Fibroblast of skin of back (primary cell): ENCODE measurements at places on chromosomes 7 and 10.

DNA sequence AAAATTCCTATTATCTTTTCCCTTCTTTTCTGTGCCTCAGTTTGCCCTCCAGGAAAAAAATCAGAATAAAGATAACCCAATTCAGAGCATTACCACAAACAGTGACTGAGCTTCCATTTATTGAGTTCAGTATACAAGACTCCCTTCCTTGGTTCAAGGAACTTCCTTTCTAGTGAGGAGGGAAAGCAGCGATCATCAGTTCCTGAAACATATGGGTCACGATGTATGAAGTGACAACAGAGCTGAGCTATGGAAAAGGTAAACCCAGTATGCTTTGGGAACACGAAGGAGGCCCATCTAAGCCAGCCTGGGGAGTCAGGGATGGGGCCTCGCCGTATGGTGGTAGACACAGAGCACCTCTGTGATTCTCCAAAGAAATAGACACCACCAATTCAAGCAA, 15.8 kb downstream of the C10orf71 start:
- DNase-seq, result no peak

DNA sequence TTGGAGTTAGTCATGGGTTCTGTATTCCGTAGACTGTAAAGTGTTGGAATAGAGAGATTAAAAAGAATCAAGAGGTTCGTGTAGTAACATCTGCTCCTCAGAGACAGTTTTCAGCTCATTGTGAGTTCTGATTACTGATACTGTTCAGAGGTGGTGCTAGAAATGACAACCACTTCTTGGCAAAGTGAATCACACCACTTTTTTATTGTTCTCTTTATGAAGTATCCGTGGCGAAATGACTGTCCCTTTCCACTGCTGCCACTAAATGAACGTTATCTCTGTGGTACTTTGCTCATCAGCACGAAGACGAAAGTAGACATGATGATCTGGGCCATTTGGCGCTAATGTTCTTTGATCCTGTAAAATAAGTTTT, 860 bp downstream of the RPP30 start:
- no peak for DNase-seq

- DNase-seq, result no peak
Measured at GRCh38 chr7:152180587-152180986, 155.1 kb downstream of the GALNT11 start.

- DNase-seq, result no peak
Measured at GRCh38 chr10:110174201-110174600, 33.2 kb upstream of the MXI1 start.

DNA sequence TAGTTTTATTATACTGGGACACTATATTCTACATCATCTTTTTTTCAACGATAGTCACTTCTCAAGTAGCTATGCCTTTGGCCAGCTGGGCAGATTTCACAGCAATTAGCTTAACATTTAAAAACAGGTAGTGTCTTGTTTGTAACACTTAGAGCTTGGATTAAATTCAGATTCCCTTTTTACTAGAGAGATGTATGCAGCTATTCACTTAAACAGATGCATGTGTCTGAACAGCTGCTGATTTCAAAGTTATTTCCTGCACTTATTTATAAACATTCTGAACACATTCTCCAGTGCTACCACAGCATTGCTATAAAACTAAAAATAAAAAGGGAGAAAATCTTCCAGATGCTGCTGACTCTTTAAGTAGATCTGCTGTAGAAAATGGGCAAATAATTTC, 637.2 kb downstream of the POM121L12 start:
- no peak for DNase-seq

GRCh38 chr10:6843481-6843881, 263.4 kb upstream of the PRKCQ start:
- no peak for DNase-seq

DNA sequence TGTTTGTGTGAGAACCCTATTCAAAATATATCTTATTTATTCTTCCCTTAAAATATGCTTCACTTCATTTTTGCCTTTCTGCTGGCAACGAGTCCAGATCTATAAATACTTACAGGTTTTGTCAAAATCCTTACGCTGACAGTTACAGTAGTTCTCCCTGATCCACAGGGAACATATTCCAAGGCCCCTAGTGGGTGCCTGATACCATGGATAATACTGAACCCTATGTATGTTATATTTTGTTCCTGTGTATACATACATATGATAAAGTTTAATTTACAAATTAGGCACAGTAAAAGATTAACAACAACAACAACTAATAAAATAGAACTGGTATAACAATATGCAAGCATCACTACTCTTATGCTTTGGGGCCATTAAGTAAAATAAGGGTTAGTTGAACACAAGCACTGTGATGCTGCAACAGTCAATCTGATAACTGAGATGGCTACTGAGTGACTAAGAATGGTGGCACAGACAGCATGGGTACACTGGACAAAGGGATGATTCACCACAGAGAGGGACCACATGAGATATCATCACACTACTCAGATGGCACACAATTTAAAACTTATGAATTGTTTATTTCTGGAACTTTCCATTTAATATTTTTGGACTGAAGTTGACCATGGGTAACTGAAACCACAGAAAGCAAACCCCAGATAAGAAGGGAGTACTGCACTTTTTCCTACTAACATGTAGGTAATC, 29.4 kb upstream of the PCGF5 start:
- DNase-seq, result peak; percentile 77

- DNase-seq, result peak; percentile 45
Measured at GRCh38 chr7:144027070-144027469, 21.7 kb upstream of the OR2A5 start.

DNA sequence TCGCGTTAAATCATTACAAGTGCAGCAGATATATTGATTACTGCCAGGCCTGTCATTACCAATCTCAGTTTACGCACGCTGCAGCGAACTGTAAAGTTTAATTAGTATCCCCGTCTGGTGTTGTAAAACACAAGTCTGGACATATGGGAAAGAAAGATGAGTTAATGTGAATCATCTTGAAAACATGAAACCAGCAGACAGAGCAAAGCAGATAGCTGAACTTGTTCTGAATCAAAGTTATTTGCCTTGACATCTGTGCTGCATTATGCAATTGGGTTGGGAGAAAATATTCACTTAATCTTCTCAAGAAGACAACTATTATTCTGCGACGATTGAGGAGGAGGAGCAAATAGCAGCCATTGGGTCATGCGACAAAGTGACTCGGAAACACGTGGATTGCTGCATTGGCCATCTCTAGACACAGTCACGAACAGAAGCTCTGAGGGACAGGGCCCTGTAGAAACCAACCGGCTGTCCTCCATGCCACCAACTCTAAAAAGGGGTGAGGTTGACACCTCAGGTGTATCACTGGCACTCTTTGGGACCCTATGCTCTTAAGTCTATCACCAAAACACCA, 156.3 kb upstream of the C7orf33 start:
- DNase-seq, result peak; percentile 23

DNA sequence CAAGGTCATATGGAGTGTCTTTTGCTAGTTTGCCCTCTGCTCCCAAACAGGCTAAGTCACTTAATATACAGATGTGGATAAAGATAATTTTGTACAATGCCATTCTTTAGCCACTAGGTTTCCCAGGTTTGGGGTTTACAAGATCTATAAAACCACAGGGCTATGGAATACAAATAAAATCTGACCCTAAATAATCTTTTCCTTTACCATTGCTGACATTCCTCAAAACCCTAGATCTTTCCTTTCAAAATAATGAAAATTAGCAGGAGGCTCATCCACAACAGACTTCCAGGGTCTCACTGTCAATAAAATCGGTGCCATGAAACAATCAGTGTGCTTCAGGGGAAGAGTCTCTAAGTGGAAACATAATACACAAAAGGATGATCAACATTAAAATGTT, 148.4 kb downstream of the CPEB3 start:
- no peak for DNase-seq

GRCh38 chr10:63344269-63344668, 121.5 kb downstream of the JMJD1C start:
- DNase-seq, result no peak

DNA sequence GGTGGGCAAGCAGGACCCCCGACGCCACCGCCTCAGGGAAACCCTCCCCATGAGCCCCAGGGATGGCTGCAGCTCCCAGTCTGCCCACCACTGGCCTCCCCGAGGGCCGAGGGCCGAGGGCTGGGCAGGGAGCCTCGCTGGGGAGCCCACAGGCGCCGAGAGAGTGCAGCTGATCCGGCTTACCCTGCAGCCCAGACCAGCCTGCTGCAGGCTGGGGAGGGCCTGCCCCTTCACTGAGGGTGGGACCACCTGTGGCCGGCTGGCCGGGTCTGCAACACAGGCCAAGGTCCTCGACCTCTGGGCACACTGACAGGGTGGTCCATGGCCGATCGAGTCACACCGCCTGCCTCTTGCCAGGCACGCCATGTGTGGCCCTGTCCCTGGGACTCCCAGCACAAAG, 27.3 kb upstream of the ADGRA1 start:
- no peak for DNase-seq

GRCh38 chr10:19815731-19816410, 361 bp upstream of the PLXDC2 start:
- DNase-seq, result peak; percentile 50

DNA sequence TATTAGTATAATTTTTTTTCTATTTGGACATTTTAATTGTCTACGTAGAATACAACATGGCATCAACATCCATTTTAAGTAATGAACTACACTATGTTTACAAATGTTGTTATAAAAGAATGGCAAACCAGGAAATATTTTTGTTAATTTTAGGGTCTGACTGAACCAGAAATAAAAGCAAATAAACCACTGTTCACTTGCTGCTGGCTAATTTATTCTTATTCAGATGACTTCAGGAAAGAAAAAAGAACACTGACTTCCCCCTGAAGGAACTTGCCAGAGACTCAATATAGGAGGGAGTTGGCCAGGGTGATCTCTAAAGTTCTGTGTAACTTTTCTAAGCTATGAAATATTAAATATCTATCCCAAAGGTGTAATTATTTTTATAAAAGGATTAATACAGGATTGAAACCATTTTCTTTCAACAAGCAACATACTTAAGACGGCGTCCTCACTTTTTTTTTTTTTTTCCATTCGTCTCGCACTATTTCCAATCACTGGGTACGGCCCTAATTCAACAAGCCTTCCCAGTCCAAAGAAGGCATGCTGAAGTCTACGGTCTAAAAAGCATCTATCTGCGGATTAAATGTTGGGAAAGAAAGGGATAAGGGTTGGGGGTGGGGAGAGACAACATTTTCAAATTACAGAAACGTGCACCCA, 1.2 kb downstream of the USP6NL start:
- DNase-seq, result peak; percentile 6

DNA sequence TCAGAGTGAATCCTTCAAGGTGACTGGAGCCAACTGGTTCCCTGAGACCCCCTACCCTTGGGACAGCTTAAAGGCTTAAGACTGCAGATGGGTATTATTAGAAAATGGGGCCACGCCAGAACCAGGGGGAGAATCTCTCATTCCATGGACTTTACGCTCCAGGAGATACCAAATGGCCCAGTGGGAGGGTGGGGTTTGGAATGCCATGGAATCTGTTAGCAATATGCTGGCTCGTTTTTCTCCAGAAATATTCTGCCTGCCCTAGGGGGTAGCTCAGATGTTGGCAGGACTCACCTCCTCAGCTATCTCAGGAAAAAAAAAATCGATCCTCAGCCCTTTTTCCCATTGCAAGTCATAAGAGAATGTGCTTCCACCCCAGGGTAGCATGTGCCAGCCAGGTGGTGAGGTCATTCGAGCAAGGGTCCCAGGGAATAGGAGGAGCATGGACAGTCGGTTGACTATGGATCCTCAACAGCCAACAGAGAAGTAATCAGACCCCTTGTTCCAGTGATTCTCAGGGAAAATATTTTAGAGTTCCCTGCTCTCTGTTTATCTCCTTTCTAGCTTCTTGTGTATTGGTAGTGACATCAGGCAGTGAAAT, 22.9 kb downstream of the SVIL start:
- DNase-seq, result peak; percentile 46

DNA sequence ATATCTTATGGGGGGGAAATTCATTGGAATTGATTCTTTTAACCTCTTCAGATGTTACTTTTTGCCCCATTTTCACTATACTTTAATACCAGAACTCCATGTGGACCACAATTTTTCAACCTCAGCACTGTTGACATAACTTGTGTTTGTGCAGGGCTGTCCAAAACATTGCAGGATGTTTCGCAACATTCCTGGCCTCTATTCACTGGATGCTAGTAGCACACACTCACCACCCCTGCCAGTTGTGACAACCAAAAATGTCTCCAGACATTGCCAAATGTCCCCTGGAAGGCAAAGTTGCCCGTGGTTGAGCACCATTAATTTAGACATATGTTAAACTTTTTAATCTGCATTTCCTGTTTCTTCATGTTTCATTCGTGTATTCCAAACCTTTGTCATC, 234.7 kb downstream of the GFRA1 start:
- DNase-seq, result peak; percentile 42

GRCh38 chr10:102781090-102781920, 37.6 kb downstream of the WBP1L start:
- DNase-seq, result no peak

DNA sequence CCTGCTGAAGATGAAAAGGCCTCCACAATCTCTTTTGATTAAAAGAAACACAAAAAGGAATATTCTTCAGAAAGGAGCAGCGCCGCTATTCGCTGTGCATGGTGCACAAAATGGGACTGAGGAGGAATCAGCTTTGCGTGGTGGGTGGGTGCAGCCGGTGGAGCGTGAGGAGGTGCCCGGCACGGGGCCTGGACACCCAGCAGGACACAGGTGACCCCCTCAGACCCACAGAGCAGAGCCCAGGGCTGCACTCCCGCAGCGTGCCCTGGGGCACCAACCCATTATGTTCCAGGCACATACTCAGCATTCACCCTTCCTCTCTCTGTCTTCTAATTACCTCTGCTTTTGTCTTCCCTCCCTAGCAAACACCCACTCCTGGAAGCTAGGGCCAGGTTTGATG, 238.0 kb upstream of the PPP2R2D start:
- no peak for DNase-seq

DNA sequence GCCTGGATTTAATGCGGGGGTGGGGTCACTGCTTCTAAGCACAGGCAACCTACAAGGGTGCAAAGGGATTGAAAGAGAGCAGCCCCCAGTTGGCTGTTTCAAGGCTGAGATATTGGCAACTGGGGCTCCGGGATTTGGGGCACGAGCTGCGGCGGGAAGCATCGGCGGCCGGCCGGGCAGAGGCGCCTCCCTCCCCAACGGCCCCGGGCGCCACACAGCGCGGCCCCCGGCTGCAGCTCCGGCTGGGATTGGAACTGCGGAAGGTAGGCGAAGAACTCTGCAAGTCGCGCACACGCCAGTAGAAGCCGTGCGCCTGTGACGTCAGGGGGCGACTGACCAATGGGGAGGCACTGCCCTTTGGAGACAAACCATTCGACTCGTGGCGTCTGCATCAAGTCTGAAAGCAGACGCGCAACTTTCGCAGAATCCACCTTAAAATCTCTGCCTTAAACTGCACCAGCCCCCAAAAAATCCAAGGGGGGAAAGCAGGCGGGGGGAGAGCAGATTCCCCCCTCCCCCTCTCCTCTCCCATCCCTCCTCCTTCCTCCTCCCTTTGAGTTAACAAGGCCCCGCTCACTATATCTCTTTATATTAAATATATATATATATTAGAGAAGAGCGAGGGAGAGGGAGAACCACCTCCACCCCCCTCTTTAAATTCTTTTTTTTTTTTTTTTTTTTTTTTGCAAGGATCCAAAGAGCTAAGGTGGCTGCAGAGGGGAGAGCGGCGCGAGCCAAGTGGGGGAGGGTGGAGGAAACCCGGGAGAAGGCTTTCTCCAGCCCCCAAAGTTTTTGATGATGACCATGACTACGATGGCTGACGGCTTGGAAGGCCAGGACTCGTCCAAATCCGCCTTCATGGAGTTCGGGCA, at the start of gene DLX6:
Gene DLX6 (plus strand): TSS at position 371 of the 872 bp plus-strand sequence. CDS start 425 bp downstream, at position 796.
- DNase-seq, result peak; percentile 32
